ENCODE measurements at places on chromosomes 13 and 19.
A peak's percentile ranks its signal among the peaks of the same experiment; 100 is the strongest.

DNA sequence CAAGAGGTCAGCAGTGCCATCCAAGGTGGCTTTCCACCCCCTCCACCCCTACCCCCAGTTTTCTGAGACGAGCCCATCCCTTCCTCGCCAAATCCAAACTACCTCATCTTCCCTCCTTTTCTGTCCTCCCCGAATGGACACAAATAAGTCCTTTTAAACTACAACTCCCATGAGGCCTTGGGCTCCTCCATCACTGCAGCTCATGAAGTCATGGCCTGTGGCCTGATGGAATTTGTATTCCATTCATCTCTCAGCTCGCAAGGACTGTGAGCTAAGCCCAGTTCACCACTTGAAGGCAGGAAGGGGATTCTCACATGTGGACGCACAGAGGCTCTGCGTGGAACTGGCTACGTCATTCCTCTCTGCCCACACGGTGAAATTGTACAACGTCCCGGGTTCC is 12.5 kb downstream of the PTPRH start:
- DNase-seq, result no peak

DNA sequence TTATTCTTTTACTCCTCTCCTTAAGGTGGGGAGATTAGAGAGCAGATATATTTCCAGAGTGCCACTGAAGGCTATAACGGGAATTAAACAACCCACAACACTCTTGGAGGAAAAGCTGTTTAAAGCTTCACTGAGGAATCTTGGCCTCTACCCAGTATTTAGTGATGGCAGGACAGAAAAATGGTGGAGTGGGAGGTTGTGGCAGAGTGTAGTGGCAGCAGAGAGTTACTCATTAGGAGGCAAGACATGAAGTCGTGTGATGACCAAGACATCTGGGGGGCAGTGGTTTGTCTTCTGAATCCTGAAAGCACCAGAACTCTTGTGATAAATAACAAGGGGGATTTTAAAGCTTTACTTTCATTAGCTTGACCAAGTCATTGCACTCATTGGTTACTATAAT is 563.5 kb upstream of the SLITRK5 start:
- no peak for DNase-seq

- no peak for DNase-seq
Observed at GRCh38 chr13:22936228-22936627, 244.6 kb upstream of the SGCG start.

- no peak for DNase-seq
Observed at GRCh38 chr13:30587739-30588138, 30.0 kb upstream of the USPL1 start.

- no peak for DNase-seq
Observed at GRCh38 chr19:9751446-9751845, 17.1 kb downstream of the ZNF846 start.

DNA sequence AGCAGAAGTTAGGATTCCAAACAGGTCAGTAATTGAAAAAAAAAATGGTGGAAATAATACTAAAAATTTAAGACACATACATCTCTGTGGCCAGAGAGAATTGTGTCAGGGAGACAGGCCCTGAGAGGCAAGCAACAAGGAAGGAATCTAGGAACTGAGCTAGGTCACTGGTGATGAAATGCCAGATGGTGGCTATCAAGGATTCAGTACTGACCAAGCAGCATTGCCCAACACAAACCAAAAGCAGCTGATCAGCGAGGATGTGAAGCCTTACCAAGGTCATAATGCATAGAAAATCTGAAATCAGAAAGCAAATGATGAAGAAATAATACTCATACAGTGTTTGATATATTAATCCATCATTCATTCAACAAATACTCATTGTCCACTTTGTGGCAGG is 905.0 kb downstream of the GPC5 start:
- no peak for DNase-seq

DNA sequence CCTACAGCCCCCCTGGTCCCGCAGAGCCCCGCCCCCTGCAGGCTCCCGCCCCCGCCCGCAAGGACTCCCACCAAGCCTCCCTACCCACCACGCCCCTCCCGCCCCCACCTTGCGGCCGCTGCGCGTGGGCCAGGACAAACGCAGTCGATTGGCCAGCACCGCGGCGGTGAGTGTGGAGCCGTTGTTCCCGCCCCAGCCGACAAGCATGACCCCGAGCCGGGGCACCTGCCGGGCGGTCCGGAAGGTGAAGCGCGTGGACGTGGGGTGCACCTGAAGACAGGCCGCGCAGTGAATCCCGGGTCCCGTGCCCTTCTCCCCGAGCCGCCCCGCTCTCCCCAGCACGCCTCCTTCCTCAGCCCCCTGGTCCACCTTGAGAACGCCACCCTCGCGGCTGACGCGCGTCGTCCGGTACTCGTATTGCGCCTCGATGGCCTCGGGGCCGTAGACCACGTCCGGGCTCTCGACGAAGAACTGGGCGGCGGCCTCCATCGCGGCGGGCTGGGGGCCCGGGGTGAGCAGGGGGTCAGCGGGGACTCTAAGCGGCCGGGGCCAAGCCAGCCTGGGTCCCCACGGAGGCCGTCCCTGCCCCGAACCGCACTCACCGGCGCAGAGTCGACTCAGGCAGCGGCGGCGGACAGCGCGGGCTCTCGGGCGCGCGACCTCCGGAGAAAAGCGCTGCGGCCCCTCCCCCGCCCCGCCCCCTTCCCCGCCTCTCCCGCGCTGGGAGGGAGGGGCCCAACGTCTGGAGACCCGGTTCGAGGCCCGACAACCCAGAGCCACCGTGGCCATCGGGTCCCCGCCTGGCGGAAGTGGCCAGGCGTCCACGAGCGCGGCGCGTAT is at the start of gene ISYNA1:
Gene ISYNA1, minus strand, starts transcription at position 643 of the 840 bp plus-strand sequence. Its CDS starts 154 bp downstream, at position 489.
- DNase-seq, result peak; percentile 35

- no peak for DNase-seq
Observed at GRCh38 chr13:78145276-78145675, 226.6 kb upstream of the EDNRB start.

DNA sequence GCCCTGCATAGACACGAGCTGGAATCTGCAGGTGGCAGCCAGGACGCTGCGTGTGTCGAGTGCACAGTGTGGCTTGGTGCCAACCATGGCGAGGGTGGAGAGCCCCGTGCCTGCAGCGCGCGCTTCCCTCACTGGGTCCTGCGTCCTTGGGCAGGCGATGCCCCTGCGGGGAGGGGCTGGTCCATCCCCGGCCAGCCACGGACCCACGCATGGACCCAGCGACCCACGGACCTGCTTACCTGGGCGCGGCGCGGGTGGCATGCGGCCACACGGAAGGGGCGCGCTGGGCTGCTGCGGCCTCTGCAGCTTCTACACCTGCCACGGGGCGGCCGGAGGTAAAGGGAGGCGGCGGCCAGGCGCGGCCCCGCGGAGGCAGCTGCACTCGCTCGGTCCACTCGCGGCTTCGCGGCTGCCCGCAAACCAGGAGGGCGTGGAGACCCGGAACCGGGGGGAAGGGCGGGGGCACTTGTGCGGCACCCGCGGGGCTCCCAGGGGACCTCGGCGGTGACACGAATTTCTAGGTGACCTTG is 569 bp upstream of the MCF2L start:
- DNase-seq, result peak; percentile 7

- DNase-seq, result no peak
Observed at GRCh38 chr13:39283072-39283471, 244.8 kb downstream of the NHLRC3 start.

- DNase-seq, result no peak
Observed at GRCh38 chr13:48291730-48292129, 11.8 kb upstream of the RB1 start.

- DNase-seq, result no peak
Observed at GRCh38 chr13:108463340-108463739, 166.1 kb upstream of the MYO16 start.

DNA sequence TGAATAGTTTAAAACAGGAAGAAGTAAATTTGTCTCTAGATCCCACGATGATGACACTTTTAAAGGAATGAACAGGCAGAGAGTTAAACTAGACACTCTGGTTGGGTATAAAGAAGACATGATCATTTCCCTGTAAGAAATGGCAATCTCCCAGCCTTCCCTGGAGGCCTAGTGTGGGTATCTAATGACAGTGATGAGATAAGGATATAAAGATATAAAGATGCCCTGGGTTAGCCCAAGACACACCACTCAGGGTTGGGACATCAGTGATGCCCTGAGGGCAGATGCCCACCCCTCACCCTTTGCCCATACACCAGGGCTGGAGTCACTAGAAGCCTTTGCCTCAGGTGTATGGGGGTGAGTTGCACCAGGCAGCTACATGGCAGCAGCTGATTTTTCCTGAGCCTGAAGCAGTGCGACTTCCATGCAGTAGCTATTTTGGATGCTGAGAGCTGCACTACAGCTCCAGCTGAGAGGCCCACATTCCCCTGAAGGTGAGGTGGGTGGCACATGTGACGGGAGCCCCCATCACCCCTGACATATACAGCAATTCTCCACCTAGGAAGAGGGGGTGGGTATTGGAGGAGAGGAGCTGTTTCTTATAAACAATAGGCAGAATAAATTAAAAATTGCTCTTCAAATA is 177.5 kb downstream of the NDFIP2 start:
- DNase-seq, result no peak

GRCh38 chr19:32828643-32829344 is 40.8 kb downstream of the SLC7A9 start:
- no peak for DNase-seq

DNA sequence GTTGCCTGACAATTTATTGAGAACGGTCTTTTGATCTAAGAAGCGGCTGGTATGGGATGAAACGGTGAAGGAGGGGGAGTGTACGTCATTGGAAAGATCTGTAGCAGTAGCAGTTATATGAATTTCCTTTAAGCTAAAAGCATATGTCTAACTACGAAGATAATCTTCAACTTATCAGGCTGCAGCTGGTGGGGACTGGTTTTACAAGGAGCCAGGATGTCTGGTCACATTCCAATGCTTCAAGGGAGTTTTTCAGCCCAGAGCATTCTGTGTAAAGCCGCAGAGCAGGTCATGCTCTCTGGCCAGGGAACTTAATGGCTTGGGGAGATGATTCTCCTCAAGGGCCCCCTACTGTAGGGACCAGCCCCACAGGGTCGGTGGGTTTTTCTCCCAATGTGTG is 29.2 kb downstream of the CLEC4M start:
- DNase-seq, result no peak

DNA sequence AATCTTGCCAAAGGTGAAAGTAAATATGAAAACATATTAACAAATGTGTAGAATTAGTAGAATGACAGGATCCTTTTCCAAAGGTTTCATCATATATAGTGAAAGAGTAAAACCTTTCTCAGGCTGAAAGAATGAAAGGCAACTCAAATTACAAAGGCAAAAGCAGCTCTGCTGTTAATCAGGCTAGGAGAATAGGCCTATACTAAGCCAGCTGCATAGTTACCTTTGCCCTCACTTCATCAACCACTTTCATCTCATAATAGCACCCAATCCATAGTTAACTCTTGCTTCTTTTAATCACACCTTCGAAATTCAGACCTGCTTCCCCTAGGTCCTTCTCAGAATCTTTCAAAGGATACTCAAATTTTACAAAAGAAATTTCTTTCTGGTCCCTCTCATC is 1167.6 kb upstream of the ATXN8OS start:
- no peak for DNase-seq

DNA sequence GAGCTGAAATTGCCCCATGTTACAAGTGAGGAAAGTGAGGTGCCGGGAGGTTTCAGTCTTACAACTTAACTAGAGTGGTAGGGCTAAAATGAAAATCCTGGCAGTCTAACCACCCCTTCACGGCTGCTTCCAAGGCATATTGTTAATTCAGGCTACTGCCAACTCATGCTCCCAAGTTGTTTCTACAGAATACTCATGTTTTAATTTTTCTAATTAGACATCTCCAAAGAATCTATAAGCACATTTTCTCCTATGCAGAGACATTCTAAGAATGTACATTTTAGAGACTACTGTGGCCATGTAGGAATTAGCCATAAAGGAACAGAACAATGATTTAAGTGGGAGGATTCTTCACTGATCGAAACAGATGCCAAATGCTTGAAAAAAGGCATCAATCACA is 7.0 kb upstream of the TSC22D1 start:
- DNase-seq, result no peak

DNA sequence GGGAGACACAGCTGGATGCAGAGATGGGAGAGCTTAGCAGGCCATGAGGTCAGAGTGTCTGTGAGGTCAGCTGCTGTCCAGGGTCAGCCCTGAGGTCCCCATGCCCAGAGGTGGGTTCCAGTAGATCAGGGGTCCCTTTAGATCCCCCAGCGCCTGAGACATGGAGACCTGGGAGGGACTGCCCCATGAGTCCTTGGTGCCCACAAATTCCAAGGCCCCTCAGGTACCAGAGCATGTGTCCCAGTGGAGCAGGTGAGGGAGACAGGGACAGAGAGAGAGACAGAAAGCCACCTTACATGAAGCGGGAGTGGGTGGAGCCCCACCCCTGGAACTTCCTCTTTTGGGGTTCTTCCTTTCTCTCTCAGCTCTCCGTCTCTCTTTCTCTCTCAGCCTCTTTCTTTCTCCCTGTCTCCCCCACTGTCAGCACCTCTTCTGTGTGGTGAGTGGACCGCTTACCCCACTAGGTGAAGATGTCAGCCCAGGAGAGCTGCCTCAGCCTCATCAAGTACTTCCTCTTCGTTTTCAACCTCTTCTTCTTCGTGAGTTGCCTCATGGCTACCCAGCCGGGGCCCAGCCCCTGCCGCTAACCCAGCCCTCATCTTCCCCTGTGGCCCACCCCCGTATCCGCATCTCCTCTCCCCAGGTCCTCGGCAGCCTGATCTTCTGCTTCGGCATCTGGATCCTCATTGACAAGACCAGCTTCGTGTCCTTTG is at the start of gene CD37:
Gene CD37, plus strand, starts transcription at position 336 of the 713 bp plus-strand sequence. Its CDS starts 135 bp downstream, at position 471.
- peak; percentile 31 for DNase-seq

DNA sequence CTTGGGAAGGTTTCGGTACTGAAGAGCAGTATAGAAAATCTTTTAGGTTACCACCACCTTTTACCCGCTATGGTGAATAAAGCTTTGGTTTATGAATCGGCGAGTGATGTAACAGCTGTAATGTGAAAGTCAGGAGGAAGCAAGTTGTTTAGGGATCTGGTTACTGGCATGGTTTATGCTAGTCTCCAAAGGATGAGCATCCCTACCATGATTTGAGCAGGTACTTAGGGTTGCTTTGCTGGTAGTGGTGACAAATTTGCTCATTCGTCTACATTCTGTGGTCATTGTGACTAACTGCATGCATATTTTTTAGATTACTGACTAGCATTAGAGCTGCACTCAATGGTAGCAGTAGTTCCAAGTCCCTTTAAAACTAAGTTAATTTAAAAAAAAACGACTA is 104.1 kb downstream of the FRY start:
- DNase-seq, result no peak

GRCh38 chr13:100694722-100695508 is 20.3 kb upstream of the TMTC4 start:
- no peak for DNase-seq

- DNase-seq, result no peak
Observed at GRCh38 chr13:81017513-81018152, 676.7 kb upstream of the SPRY2 start.
